ENCODE measurements at places on chromosomes 2 and 18.

- peak; percentile 39 for DNase-seq
Measured at GRCh38 chr2:241882091-241882625, 12.6 kb downstream of the RTP5 start.

- DNase-seq, result no peak
Measured at GRCh38 chr18:75041586-75041985, 167.4 kb downstream of the PTGR3 start.

GRCh38 chr18:11050966-11051365 lies 98.4 kb downstream of the PIEZO2 start:
- no peak for DNase-seq

DNA sequence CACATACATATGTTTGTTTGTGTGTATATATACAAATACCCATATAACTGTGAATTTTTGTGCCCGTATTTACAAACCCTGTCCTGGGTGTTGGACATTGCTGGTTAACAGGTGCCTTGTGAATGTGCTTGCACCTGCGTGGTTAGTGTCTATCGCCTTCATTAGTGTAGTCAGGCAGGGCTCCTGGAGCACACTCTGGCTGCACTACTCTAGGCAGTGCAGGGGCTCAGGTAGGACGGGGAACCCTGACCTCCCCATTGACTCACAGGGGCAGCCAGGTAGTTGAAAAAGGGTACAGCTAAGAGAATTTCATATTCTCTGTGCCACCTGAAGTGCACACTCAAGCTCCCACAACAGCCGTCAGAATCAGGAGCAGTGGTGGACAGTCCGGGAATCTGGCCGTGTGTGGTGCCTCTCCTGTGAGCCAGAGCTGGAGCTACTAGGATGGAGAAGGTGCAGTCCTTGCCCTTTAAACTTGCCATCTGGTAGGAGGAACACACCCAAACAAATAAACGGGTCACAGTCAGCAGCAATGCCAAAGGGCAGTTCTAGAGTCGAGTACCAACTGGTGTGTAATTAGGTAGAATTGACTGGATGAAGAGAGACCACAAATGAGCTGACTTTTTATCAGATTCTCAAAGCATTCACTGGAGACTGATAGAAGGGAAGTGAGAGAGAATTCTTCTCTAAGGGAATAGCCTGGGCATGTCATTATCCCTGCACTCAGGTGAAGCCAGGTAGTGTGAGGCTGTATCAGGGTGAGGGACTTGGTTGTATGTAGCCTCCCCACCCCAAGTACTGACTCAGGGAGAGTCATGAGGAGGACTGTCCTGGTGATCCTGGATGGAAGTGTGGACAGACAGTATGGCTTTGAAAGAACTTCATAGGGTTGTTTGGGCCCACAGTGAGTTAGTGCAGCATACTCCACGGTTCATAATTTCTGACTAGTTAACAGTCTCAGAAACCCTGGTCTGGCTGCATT lies 44.1 kb downstream of the FARP2 start:
- no peak for DNase-seq

- DNase-seq, result no peak
Measured at GRCh38 chr2:21890041-21890440, 766.3 kb downstream of the TDRD15 start.

DNA sequence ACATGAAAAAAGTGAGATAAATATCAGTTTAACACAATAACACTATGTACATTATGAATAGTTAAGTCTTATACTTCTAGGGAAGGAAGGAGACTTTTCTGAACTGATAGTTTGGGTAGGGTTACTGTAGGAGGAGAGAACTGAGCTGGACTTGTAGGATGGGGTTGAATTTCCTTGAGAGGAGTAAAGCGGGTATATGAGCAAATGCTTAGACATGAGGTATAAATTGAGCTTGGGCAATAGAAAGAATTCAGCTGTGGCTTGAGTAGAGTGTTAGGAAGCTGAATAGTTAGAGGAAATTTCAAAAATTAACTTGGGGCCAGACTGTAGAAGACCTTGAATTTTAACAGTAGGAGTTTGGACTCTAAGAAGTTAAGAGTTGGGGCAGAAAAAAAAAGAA lies 45.1 kb downstream of the LCLAT1 start:
- DNase-seq, result no peak

DNA sequence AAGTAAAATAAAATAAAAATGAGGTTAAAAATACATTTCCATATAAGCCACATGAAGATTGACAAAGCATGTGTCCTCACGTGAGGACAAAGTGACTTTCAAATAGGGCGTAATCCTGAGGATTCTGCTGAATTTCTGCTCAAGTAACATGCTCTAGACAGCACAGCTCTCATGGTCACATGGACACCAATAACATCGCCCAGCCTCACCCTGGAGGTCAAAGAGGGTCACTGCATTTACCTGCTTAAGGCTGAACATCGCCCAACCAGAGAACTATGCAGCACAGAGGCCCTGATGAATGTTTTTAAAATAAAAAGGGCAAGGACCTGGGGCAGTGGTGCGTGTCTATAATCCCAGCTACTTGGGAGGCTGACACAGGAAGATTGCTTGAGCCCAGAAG lies 30.2 kb downstream of the TGFBRAP1 start:
- DNase-seq, result no peak

GRCh38 chr2:143071185-143071876 lies 57.9 kb upstream of the ARHGAP15 start:
- no peak for DNase-seq

DNA sequence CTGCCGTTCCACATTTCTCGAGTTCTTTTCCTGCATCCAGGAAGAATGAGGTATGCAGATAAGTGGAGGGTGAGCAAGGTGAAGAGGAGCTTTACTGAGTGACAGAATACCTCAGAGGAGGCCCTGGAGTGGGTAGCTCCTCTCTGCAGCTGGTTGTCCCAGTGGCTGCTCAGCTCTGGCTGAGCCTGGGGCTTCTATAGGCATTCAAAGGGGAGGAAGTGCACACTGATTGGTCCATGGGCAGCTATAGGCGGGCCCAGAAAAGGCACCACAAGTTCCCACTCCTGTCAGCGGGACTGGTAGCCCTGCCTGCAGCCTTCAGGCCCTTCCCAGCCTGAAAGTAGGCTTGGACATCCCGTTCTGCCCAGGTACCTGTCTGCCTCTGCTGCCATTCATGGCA lies 94.7 kb downstream of the DOK6 start:
- DNase-seq, result no peak

DNA sequence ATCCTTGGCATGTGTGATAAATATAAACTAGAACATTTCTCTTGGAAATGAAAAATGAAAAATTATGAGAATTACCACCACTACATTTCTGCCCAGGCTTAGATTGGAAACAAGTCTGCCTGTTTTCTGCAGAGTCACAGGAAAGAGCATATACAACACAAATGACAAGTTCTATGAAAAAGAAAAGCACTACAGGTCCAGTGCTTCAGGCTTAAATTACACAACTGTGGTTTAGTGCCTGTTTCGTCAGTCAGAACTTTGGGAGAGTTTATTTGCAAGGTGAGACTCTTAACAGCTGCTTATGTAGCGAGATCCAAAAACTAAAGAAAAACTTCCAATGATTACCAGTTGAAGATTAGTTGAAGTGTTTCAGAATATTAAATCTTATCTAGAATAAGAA lies 68.9 kb downstream of the RTN4 start:
- no peak for DNase-seq

GRCh38 chr2:209790066-209790728 lies 18.6 kb downstream of the UNC80 start:
- no peak for DNase-seq

GRCh38 chr2:133829450-133830020 lies 261.3 kb upstream of the NCKAP5 start:
- no peak for DNase-seq

- DNase-seq, result no peak
Measured at GRCh38 chr18:48696218-48696617, 157.4 kb downstream of the CTIF start.

DNA sequence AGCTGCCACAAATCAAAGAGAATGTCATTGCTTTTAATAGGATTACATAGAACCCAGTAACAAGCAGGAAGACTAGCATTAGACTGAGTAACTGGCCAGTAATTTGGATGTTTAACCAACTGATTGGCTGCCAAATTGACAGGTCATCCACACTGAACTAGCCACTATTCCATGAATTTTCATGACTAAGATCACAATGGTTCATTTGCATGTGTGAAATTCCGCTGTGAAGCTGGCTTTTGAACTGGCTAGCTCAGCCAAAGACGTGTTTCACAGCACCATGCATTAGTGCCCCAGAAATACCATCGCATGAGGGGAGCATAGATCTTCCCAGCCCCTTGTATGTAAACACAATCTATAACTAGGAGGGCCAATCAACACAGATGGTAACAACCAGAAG lies 649.8 kb downstream of the ARHGAP15 start:
- DNase-seq, result no peak

DNA sequence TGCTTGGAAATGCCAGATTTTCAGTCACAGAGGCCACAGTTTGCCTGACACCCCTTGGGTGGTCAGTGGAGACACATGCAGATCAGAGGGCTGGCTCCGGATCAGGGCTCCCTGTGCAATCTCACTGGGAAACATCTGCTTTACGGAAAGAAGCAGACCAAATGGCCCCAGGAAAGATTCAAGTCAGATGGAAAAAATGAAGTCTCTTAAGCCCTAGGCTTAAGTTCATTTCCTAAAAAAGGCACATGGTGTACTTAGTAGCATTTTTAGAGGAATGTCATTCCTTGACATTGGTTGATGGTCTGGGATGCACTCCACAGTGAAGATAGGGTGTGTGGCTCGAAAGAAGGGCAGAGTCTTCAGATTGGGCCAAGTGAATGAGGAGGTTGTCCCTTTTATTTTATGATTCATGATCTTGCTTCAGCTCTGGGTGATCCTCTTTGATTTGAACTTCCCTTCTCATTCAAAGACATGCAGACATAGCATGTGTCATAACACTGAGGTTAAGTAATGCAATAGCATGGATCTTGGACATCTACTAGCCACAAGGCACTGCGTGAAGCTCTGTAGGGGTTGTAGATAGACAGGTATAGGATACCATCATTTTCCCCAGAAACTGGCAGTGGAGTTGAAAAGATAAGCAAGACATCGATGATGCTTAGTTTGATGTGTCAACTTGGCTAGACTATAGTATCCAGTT lies 56.5 kb downstream of the KCNE4 start:
- DNase-seq, result no peak

- no peak for DNase-seq
Measured at GRCh38 chr18:32998285-32998684, 225.5 kb upstream of the KLHL14 start.

- DNase-seq, result no peak
Measured at GRCh38 chr18:24417480-24417879, 9.0 kb upstream of the IMPACT start.

- DNase-seq, result no peak
Measured at GRCh38 chr18:38368246-38368645, 802.6 kb upstream of the CELF4 start.

- DNase-seq, result no peak
Measured at GRCh38 chr2:86584151-86584913, 21.1 kb upstream of the CHMP3 start.

DNA sequence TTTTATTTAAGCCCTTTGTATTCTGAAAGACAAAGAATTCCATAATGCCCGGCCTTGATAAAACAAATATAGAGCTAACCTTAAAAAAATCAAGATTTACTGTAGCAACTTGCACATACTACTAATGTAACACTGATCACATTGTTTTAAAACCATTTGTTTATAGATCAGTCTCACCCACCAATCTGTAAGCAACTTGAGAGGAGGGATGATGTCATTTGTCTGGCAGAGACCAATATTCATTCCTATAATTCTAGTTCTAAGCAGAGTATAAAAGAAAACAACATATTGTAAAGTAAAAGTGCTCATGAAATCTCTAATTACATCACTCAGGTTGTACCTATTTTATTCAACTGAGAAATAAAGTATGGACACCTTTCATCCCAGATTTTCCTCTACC lies 380.6 kb downstream of the TGIF1 start:
- no peak for DNase-seq

DNA sequence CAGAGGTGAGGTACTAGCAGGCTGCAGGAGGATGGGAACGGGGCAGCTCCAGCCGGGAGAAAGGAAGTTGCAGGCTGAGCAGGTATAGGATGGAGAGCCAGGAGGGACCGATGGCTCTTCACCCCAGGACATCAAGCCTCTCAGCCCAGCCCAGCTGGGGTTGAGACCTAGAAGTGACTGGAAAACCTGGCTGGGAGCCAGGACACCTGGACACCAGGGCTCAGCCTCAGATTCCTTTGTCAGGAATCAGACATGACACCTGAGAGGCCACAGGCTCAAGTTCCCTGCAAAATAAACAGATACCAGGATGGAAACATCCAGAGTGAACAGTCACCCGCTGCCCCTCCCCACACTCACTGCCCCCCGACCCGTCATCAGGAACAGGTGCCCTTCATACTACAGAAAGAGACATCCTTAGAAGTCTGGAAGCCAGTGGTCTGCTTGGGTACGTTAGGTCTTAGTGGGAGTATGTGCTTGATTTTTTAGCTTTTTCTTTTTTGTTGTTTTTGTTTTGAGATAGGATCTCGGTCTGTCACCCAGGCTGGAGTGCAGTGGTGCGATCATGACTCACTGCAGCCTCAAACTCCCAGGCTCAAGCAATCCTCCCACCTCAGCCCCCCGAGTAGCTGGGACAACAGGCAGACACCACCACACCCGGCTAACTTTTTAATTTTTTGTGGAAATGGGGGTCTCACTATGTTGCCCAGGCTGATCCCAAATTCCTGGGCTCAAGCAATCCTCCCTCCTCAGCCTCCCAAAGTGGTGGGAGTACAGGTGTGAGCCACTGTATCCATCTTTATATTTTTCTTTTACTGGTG lies 95.7 kb upstream of the STPG4 start:
- DNase-seq, result no peak

- no peak for DNase-seq
Measured at GRCh38 chr2:98579926-98580325, 28.4 kb downstream of the COA5 start.

DNA sequence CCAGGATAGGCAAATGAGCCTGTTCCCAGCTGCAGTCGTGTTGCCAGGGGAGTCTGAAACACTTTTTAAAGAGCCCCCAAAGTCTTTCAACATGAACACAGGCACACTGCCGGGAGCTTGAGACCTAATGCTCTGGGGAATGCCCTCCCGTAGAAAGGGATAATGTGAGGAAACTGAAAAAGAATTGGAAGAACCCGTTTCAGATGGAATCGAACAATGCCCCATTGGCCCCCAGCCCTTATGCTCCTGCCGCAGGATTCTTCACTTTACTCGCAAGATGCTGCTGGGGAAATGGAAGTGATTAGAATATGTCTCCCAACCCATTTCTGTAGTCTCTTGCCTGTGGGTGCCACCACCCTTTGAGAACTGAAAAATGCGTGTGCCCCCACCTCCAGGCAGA lies 136.3 kb upstream of the GATA6 start:
- no peak for DNase-seq

DNA sequence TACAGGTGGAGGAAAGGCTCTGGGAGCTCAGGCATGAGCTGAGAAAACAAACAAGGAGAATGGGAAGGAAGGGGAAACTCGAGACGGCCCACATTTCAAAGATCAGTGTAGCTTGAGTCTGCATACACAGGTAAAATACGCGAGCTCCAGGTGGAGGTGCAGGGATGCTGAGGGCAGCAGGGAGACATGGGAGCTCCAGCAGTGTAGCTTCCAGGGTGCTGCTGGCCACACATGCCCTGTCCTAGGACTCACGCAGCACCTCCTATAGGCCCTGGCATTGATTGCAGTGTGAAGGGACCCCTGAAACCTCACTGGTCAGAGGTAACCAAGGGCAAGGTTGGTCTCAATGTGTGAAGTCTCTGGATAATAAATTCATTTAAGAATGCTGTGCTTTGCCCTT lies 362.8 kb upstream of the HS6ST1 start:
- no peak for DNase-seq

GRCh38 chr2:20638646-20639430 lies 12.1 kb downstream of the HS1BP3 start:
- no peak for DNase-seq

All from activated T-helper 9 cell treated with anti-CD3 and anti-CD28 coated beads, Interleukin-2, amount 50 U/mL, for 16 hours (primary cell).